Activated CD4-positive, alpha-beta memory T cell treated with anti-CD3 and anti-CD28 coated beads, Interleukin-2, amount 10 ng/mL, durations not matched to agents 7 days and 5 days (primary cell): ENCODE measurements at places on chromosomes 6 and 20.

DNA sequence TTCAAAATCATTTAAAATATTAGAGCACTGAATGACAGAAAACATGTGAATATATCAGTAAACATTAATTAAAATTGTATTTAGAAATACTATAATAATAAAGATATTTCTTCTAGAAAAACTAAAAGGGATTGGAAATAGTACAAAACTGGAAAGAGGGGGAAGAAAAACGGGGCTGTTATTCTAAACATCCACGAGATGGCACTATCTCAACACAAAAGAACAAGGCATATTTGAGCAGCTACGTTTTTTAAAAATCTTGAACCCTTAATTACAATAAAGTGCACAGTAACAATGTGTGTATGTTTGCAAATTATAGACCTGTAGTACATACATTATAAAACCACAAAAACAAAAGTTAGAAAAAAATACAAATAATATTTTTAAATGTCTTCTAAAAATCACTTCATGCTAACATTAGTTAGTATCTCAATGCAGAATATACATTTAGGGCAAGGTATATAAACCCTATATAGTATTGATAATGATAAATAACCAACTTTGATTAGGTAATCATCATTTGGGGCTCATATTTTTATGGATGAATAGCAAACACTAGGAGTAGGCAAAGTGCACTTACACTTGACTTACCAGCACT, 42.5 kb upstream of the PNISR start:
- no peak for DNase-seq

GRCh38 chr6:140178520-140178919, 804.1 kb upstream of the CITED2 start:
- DNase-seq: no peak

- no peak for DNase-seq
Measured at GRCh38 chr6:168164462-168165061, 85.5 kb upstream of the FRMD1 start.

GRCh38 chr6:5138995-5139827, 54.1 kb downstream of the PPP1R3G start:
- DNase-seq: no peak

DNA sequence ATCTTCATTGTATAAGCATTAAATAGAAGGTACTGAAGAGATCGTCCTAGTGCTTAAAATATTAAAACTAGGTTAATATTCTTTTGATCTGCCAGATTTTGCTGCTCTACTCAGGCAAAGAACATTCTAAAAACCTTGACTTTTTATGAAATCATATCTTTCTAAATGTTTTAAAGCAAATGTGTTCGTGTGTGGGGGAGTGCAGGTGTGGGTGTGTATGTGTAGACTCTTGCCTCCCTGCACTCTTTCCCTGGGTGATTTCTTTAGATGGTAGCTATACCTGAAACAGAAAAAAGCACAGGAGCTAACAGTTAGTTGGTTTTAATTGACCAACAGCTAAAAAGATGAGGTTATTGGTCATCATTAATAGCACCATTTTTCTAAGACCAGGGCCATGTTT, 5.7 kb downstream of the NRSN1 start:
- DNase-seq: no peak

- peak; percentile 70 for DNase-seq
Measured at GRCh38 chr20:32333988-32334885, 23.9 kb upstream of the ASXL1 start.

DNA sequence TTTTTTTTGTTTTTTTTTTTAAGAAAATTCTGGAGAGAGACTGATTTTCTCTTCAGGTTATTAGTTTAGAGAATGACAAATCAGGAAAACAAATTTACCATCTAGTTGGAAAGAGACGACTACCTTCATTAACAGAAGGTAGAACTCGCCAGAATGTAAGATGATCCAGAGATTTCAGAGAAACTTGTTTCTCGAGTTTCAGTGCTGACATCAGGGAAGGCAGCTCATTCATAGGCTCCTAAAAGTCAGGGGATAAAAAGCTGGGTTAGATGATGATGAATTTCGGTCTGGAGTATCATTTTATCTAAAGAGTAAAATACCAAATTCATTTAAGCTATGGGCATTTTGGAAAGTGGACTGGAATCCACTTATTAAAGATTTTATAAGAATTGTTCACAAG, 27.9 kb downstream of the ZNF334 start:
- DNase-seq: no peak

DNA sequence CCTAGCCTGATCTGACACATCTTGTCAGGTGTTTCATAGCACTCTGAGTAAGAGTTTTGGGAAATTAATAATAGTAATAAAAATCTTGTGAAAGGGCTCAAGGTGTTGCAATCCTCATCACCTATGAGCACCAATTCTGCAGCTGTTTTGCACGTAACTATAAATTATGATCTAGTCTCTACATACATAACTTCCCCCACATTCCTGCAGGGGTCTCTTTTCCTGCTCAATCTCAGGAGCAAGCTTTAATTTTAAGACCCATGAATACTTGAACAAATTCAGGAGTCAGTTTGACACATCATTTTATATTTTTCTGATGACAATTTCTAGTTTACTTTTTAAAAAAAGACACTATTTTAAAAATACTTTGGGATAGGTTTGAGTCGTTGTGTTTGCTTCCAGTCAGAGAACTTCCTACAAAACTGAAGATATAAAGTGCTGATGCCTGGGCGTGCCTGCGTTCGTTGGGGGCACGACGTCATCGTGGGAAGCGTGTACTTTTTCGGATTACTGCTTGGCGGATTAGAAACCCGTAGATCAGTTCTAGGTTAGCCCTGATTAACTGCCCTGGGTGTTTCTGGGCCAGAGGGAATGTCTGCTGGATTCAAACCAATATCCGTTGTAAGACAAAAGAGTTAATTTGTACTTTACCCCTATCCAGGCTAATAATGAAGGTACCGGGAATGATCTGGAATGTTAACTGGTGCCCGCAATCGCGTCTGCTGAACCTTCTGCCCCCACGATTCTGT, 1.0 kb upstream of the E2F3 start:
- peak; percentile 55 for DNase-seq

- DNase-seq: no peak
Measured at GRCh38 chr20:31606804-31607639, 1.9 kb downstream of the ID1 start.

GRCh38 chr20:62925420-62926228, 681 bp downstream of the DIDO1 start:
- DNase-seq: peak; percentile 62

DNA sequence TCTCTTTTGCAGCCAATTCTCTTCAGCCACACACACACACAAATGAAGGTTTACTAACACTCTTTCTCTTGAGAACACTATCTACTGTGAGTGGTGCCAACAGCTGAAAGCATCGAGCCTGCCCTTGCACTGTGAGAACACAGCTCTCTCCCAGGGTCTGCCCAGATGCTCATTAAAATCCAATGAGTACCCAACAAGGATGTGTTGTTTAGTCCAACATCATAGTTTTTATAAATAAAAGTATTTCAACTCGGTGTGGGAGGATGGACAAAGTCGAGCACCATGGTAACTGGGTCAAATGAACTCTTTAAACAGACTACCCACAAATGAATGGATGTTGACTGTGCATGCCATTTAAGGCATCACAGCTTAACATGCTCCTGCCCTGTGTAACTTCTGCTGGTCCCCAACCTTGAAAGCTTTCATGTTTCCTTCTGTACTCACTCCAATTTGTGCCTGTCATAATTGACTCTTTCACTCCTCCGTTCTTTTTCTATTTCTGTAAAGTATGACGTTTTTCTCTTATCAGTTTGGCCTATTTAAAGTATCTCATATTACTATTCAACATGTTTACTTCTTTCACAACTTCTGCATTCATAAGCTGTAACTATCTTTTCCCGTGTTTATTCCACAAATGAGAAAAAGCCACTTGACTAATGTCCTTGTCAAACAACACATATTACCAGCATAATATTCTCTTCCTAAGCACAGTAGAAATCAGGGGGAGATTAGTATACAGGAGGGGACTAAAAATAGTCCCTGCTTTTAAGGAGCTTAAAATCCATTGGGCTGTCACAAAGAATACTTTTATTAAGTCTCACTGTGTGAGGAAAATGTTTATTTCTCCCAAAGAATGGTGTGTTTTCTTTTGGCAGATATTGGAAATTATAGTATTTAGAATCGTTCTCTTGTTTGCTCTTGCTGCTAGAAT, 215.4 kb downstream of the RFPL4B start:
- no peak for DNase-seq

DNA sequence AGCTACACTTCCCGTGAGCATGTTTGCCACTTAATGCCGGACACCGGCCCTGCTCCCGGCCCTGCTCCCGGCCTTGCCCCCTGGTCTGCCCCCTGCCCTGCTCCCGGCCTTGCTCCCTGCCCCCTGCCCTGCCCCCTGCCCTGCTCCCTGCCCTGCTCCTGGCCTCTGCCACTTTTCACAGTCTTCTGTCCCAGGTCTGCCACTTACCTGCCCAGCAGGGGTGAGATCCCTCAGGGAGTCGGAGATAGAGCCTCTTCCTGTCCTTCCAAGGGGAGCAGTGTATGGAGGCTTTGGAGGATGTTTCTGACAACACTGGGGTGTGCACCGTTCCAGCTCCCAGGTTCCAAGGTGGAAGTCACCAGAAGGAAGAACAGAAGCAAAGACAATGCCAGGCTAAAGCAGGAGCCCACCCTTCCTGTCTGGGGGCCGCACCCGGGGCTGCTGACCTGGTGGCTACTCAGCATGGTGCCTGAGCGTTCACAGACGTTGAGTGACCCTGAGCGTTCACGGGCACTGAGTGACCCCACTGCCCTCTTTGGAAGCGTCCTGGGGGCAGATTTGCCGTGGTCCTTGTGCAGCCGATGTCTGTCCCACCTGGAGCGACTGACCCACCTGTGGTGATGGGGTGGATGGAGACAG, 199.8 kb downstream of the DLL1 start:
- DNase-seq: peak; percentile 10
